AML-193 (cell line): ENCODE measurements at places on chromosomes 12 and 14.

- no peak for DNase-seq
These were observed 69.3 kb downstream of the FBXO34 start for GRCh38 chr14:55340482-55340881.

DNA sequence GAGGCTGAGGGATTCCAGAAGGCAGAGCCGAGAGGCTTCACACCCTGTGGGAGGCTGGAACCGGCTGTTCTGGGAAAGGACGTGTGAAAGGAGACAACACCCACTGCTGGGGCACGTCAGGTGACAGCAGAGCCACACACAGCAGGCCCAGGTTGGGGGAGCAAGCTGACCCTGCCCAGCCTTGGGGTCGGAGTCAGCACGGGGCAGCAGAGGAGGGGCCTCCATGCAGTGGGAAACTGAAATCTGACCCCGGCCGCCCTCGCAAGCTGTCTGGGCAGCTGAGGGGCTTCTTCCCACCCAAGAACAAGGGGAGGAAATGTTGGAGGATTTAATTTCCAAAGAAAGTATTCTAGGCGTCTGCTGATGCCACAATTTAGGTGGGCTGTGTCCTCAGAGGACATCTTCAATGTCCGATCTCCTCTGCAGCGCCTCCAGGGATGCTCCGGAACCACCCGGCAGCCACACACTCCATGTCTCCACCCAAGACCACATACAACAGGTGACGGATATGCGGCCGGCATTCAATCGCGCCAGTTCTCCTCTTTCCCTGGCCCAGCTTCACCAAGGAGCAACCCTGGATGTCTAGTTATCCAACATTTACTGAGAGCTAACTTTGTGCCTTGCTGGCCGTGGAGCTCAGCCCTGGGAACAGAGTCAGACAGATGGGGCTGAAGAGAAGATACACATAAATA lies 30.7 kb downstream of the SNRNP35 start:
- DNase-seq = no peak

- no peak for DNase-seq
These were observed 24.2 kb downstream of the GALNT16 start for GRCh38 chr14:69284170-69284569.

DNA sequence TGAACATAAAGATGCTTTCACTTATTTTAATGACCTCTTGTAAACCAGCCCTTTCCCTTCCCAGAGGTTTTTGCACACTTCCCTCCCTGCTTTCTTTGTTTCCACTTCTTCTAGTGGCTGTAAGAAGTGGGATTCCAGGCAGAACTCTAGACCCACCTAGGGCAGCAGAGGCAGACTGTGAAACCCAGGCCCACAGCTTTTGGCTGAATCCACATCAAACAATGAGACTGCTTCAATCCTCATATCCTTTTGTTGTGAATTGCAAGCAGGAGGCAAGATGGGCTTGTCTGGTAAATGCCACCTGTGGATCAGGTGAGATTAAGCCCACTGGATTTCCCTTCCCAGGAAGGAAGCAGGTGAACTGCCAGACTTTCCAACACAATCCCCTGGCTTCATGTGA lies 12.8 kb downstream of the CCDC177 start:
- no peak for DNase-seq

GRCh38 chr14:99809360-99809759 lies 16.1 kb downstream of the EML1 start:
- no peak for DNase-seq

DNA sequence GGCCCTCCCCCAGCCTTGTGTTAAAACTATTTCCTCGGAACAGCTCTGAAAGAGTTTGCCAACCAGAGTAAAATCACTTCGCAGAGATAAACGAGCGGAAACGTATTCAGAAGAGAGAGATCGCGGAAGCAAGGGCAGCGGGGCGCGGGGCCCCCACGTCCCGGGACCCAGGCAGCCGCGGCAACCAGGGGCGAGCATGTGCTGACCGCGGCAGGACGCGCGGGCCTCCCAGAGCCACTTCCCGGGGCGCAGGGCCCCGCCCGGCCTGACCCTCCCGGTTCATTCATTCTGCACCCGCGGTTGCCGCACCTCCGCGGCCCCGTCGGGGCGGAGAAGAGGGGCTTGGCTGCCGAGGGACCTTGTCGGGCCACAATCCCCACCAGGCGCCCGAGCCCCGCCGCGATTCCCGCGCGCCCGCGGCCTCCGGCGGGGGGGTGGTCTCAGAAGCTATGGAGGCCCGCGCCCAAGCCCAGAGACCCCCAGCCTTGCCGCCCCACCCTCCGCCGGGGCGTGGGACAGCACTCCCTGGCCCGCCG lies 598 bp downstream of the UBE2N start:
- DNase-seq = no peak

GRCh38 chr14:30725763-30726162 lies 103.6 kb downstream of the SCFD1 start:
- DNase-seq = no peak

DNA sequence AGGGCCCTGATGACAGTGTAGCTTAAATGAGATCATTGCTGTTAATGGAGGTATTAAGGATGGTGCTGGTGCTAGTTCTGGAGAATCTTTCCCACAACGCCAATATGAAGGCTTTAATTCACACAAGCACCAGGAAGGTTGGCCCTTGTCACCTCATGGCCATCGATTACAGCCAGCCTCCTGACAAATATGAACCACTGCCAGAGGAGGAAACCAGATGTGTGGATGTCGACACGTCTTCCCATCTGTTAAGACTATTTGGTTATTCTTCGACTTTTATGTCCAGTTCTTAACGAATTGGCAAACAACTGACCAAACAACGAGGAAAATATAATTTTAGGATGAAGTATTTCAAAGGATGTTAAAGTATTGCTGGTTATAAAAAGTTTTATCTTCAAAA lies 79.5 kb downstream of the PIK3C2G start:
- no peak for DNase-seq

- no peak for DNase-seq
These were observed 947.7 kb downstream of the GALC start for GRCh38 chr14:87045246-87045645.

DNA sequence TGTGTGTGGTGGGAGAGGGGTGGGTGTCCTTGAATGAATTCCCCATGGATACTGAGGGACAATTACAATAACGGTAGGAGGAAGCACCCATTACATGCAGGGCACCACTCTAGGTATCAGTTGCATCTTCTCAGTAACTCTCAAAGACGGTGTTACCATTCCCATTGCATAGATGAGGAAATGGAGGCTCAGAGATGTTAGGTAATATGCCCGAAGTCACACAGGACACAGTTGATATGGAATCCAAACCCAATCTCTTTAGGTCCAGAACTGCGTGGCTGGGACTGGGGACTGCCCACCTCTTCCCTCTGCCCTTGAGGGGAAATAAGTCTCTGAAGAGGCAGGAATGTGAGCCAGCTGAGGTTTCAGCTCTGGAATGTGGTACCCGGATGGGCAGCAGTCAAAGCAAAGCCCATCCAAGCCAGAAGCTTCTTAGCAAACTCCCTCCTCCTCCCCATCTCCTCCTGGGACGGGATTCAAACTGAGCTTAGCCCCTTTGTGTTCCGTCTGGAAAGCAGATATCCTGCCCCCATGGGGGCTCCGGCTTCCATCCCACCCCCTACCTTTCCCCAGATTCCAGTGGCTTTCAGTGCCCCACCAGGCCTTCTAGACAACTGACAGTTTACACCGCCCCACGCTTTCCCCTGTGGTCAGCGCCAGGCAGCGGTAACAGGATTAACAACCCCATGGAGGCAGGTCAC lies 187.5 kb downstream of the RBM19 start:
- DNase-seq = no peak

DNA sequence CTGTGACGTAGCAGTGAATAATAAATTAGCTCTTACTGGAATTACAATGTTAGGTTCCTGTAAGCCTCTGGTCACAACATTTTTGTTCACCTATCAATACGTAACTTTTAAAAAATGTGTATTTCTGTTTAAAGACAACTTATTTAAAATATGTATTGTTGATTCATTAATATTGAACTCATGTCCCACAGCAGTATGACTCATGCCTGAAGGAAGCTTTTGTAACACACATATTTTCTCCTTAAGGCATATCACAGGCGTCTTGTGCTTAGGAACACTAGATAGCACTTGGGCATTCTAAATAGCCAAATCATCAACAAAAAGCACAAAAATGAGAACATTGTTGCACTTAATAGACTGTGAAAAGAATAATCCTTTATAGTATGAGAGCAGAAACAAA lies 92.5 kb downstream of the GPHN start:
- no peak for DNase-seq

- no peak for DNase-seq
These were observed 3.0 kb downstream of the GALNT8 start for GRCh38 chr12:4723226-4723625.

DNA sequence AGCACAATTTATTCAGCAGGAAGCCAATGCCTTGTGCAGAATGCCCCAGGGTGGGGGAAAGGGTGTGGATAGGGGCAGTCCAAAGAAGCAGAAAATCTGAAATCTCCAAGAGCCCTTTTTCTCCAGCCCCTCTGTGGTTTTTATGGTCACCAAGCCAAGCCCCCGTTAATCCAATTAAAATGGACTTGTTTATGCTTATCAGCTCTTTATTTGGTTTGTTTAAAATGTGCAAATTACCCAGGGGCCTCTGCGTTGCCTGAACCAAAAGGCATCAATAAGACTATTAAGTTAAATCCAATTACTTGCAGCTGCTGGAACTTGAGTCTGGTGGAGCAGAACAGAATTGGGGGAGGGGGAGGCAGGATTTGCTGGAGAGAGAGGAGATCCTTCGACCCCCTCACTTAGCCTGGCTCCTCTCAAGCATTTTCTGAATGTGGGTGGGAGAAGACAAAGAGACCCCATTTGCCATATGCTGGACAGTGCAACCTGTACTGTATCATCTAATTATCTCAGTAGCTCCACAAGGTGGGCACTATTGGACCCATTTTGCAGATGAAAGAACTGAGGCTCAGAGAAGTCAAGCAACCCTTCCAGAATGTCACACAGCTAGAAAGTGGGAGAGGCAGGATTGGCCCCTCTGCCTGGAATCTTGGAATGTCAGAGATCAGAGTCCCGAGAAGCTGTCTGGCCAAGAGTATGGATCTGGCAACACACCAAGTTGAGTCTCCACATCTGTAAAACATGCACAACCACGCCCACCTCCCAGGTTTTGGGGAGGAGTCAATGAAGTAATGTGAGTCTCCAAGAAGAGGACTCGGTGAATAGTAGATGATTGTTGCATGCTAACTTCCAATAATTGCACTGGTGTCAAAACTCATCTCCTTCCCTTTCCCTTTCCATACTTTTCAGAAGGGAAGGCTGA lies 66.9 kb downstream of the CMKLR1 start:
- no peak for DNase-seq

- DNase-seq = no peak
These were observed 64.1 kb downstream of the KIF26A start for GRCh38 chr14:104202259-104203070.

DNA sequence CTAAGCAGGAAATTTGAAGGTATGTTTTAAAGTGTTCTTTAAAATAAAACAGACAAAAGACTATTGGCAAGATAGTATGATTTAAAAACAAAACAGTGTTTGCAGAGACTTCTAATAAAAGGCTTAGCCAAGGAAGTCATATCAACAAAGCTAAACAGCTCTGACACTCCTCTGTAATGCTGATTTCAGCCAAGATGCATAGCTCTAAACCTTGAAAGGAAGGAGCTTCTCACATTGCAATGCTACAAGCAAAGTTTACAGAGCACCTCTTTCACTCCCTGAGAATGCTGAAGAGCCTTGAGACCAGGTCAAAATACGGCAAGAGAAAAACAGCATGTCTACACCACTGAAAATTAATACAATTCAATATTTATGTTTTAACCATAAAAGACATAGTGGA lies 51.8 kb downstream of the PARP11 start:
- DNase-seq = no peak

DNA sequence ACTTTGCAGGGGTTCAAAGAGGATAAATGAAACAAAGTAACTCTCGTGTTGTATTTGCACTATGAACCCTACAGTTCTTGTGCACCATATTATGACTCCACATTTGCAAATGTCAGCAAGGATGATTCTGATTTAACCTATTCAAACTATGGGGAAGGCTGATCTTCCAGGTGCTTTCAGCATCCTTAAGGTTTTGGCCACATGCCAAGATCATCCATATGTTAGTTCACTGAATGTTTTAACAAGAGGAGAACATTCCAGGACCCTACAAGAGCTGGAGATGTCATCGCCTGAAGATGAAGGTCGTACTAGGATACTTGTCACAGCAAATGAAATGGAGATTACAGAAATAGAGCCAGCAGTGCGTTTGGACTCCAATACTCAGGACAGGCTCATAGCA lies 114.2 kb downstream of the DHRS2 start:
- no peak for DNase-seq

GRCh38 chr12:31321897-31322228 lies 4.1 kb downstream of the SINHCAF start:
- DNase-seq = no peak
